ENCODE measurements at places on chromosomes 12 and 14.
A peak's percentile ranks its signal among the peaks of the same experiment; 100 is the strongest.

GRCh38 chr12:81039231-81039630, 38.6 kb upstream of the ACSS3 start:
- DNase-seq: no peak

DNA sequence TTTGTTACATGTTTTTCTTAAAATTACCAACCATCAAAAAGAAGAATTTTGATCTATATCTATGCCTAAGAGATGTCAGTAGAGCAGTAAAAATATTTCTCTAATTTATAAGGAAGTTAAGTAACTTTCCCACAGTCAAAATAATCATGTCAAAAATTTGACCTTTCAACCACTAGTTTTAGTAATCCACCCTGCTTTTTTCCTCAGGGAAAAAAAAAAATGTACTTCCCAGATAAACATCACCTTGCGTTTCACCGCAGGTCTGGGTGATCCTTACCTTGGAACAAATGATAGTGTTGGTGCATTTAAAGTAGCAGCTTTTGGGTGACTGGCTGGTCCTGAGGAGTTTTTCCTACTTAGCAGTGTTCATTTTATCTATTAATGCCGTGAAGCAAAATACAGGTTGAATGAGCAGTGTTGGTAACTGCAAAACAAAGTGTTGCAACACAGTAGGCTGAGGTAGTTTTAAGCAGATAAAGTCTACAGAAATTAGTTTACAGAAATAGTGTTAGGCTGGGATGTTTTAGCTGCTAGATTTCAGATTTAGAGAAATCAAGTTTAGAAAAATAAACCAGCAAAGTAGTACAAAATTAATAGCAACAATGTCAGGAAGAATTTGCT, 137.2 kb upstream of the DNM1L start:
- DNase-seq: no peak

GRCh38 chr12:106417926-106418910, 60.7 kb downstream of the POLR3B start:
- no peak for DNase-seq

DNA sequence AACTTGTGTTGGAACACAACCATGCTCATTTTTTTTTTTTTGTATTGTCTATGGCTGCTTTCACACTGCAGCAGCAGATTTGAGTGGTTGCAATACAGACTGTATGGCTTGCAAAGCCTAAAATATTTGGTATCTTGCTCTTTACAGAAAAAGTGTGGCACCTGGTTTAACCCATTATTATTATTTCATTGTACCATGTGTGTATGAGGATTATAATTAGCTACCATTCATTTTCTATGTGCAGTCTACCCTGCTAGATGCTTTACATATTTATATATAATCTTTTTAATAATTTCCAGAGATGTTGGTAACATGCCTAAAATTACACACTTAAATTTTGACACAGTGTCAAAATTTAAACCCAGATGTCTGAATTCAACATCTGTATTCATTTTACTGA, 37.7 kb downstream of the SPATS2 start:
- no peak for DNase-seq

DNA sequence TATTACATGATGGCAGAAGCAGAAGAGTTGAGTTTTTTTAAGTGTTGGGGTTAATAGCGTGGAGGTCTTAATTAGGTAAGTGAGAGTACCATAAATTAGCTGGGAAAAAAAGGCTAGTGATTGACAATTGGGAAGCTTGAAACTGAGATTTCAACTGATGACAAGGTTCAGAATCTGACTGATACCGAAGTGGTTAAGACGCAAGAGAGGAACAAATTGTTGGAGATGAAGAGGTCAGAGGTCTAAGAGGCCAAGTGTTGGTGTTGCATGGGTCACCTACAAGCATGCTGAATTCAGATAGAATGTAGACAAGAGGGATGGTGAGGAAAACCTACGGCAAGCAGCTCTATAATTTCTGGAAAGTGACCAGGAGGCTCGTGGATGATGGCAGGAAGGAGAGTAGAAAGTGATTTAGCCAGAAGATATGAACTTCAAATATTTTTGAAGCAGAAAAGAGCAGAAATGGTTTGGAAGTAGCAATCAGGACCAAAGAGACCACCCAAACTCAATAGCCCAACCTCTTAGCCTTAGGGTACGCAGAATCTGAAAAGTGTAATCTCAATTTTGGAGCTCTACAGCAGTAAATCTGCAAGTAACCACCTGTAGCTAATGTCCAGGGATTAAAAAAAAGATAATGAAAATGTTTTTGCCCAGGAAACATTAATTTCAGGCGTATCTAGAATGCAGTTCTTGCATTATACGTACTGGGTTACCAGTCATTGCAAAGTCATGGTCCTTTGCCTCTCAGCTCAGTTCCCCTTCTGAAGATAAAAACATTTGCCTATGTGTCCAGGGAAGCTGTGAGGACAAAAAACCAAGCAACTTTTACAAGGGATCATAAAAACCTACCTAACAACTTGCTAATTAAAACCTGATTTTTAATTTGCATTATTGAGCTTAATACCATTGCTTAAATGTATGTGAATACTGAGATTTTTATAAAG, 1.7 kb upstream of the TMPO start:
- no peak for DNase-seq

- DNase-seq: peak; percentile 69
Observed at GRCh38 chr12:13362260-13362841, 165.8 kb downstream of the EMP1 start.
